ENCODE measurements at places on chromosomes 12 and 14.

- no peak for DNase-seq
Measured at GRCh38 chr14:73258076-73258475, 20.8 kb downstream of the PAPLN start.

DNA sequence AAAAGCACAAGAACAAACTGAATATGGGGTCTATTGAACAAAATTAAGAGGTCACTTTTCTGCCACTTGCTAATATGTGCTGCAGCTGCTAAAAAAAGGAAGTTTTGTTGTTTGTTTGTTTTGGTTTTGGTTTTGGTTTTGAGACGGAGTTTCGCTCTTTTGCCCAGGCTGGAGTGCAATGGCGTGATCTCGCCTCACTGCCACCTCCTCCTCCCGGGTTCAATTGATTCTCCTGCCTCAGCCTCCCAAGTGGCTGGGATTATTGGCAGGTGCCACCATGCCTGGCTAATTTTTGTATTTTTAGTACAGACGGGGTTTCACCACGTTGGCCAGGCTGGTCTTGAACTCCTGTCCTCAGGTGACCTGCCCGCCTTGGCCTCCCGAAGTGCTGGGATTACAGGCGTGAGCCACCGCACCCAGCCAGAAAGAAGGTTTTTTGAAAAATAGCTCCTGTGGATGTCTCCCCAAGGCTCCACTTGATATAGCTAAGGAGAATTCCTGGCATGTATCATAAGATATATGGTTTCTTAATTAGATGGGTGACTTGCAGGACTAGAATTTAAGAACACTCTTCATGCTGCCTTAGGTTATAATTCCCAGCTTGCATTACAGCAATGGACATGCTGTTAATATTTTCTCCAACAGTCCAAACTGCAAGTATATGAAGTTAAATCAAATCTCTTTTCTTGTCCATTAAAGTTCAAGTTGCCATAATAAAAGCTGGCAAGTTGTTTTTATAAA lies 237.6 kb upstream of the AMIGO2 start:
- no peak for DNase-seq

DNA sequence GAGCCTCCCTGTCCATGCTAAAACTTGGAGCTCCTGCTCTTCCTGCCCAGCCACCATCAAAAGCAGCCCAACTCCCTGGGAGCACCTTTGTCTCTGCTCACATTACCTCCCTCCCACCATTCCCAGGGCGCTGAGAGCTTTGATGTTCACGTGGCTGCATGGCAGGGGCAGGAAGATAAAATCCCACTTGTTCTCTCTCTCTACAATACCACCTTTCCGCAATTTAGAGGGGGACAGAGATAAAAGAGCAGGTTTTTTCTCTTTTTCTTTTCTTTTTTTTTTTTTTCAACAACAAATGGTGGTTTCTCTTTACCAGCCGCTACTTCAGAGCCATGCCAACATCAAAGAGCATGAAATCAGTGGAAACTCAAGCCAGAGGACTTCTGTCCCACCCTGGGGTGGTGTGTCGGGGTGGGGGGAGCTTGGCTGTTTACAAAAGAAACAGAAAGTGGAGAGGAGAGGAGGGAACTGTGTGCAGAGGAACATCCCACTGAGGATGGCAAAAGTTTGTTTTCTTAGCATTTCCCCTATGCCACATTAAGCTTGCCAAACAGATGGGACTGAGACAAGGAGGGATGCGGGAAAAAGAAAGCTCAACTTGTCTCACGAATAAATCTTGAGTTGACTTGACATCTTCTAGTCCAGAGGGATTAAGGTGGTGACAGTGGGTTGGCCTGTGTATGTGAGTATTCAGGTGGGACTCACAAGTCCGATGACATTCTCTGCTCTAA lies 103.7 kb upstream of the NUDT4 start:
- no peak for DNase-seq

- no peak for DNase-seq
Measured at GRCh38 chr12:47767216-47767724, 5.8 kb upstream of the SLC48A1 start.

DNA sequence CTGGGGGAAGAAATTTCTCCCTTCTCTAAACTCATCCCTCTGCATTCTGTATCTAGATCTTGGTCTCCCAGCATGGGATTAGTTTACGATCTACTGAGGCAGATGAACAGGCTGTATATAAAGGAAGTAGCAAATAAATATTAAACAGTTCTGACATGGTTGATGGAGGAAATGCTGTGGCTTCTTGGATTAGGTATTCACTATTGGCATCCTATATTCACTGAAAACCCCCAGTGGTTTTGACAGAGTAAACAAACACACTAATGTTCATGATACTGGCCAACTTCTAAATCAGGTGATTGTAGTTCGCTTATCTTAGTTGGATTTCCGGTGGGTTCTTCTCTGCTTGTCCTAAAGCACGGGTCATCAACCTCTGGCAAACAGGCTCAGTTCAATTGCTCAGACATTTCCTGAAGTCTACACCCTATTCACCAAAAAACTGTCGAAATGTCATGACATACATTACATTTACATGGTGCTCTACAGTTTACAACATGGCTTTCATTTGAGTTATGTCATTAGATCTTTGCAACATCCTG lies 433.9 kb downstream of the EGLN3 start:
- DNase-seq, result no peak

- DNase-seq, result no peak
Measured at GRCh38 chr14:104803912-104804410, 3.1 kb downstream of the ZBTB42 start.

GRCh38 chr12:90280564-90281058 lies 572.0 kb upstream of the ATP2B1 start:
- no peak for DNase-seq
